RWPE2 (cell line): ENCODE measurements at places on chromosomes 16 and 17.
A peak's percentile ranks its signal among the peaks of the same experiment; 100 is the strongest.

- H3K27me3 ChIP-seq = no peaks in the 10 kb centered on the region
- H3K4me1 ChIP-seq = peaks cover 28% of the 10 kb centered on the region
- peak overlapping the region; percentile 87 for H3K4me3 ChIP-seq
- H3K36me3 ChIP-seq = peaks cover 4% of the 10 kb centered on the region; the same call in 1 of the 2 replicates
Observed at GRCh38 chr16:88782454-88783390, 2.3 kb downstream of the PIEZO1 start.

DNA sequence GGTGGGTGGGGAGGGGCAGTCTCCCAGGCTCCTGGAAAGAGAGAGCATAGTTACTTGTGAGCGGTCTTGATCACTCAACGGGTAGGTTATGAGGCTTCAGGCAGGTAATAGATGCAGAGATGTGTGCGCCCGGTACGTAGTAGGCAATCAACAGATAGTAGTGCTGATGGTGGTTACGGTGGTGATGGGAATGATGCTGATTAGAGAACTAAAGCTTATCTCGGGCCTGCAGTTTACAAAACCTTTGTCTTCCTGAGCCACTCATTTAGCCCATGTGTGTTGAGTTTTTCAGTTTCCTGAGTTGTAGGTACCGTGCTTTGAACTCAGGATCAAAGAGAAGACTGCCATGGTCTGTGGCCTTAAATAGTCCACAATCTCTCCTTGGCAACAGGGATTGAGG is 401.0 kb downstream of the SNX29 start:
- no peaks in the 10 kb centered on the region for H3K36me3 ChIP-seq
- no peak for DNase-seq
- no peak overlapping the region for H3K27ac ChIP-seq
- no peak overlapping the region for H3K4me3 ChIP-seq
- H3K27me3 ChIP-seq = no peaks in the 10 kb centered on the region

DNA sequence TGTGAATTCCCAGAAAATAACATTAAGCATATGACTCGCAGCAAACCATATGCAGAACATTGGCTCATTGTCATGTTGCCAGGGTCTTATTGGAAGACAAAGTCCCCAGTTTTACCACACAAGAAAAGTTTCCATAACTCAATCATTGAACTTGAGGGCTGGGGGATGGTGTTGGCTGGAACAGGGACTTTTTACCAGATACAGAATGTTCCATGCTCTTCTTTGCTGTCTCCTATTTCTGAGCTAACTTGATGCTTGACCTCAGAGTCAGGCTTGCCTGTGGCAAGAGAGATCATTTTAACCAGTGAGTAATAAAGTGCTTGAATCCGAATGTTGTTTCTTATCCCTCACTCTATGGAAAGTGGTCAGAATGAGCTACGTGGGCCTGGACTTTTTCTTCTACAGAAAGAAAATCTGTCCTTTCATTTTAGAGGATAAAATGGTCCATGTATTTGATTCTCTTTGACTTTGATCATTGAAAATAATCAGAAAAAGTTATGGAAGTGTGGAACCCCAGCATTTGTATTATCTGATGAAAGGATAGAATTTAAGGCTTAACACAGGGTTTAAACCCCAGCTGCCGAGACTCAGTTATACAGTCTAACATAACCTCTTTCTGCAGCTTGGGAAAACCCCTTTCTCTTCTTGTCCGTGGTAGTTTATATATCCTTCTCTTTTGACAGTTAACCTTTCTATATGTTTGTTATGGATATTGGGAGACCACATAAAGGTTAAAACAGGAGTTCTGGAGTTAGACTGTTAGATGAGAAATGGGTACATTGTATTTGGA is 67.0 kb downstream of the TUBD1 start:
- H3K36me3 ChIP-seq = peaks cover 3% of the 10 kb centered on the region
- H3K4me3 ChIP-seq = no peak overlapping the region
- peaks cover 39% of the 10 kb centered on the region for H3K4me1 ChIP-seq
- peak overlapping the region; percentile 98 for H3K27ac ChIP-seq
- no peaks in the 10 kb centered on the region for H3K27me3 ChIP-seq

GRCh38 chr16:53216798-53217197 is 162.0 kb downstream of the CHD9 start:
- no peak for DNase-seq
- no peaks in the 10 kb centered on the region for H3K27me3 ChIP-seq
- no peak overlapping the region for H3K27ac ChIP-seq
- peaks cover 49% of the 10 kb centered on the region for H3K4me1 ChIP-seq
